ENCODE measurements at places on chromosomes 4 and X. TPM values are rescaled to one million over a fixed set of nuclear protein-coding genes. Genes with fewer than 3 reads are reported as not detected.

Gene TMEM131L
- 51.7 TPM for total RNA-seq

DNA sequence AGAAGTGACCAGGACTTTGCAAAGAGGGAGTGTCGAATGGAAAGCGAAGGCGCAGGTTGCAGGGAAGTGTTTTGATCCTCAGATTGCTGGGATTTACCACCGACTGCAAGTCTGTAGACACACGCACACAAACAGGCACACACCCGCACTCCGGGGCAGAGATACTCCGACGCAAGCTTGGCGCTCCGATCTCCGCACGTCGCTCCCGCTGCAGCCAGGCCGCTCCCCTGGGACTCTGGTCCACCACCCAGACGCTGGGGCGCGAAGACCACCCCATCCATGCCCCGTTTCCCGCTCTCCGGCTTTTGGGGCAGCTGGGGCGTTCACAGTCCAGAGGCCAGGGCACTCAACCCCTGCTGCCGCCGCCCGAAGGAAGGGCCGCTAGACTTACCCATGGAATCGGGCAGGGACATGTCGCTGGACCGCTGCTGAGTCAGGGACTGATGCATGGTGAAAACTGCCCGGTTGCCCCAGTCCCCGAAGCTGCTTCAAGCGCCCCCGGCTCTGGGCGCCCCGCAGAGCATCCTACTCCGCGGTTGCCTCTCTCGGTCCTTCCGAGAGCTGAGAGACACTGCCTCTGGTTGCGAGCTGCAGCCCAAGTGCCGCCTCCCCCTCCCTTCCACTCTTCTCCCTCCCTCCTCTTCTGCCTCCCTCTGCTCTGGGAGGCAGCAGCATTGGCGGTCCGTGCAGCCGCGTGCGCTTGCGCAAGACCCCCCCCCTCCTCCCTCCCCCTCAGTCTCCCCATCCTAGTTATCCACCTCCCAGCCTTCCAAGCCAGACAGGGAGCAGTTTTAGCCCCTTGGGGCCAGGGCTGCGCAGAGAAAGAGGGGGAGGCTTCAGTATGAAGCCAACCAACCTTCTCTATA, at the start of gene TMEM255A:
TMEM255A (minus strand) TSS at position 601 of the 866 bp plus-strand sequence; CDS start at position 449, 152 bp downstream.
- H3K27ac ChIP-seq: no peak within 1 kb of the TSS
- peaks cover 48% of the 10 kb centered on the region for H3K27me3 ChIP-seq
- H3K4me3 ChIP-seq: peak within 1 kb of the TSS; percentile 70
- H3K36me3 ChIP-seq: no peaks in the 10 kb centered on the region

DNA sequence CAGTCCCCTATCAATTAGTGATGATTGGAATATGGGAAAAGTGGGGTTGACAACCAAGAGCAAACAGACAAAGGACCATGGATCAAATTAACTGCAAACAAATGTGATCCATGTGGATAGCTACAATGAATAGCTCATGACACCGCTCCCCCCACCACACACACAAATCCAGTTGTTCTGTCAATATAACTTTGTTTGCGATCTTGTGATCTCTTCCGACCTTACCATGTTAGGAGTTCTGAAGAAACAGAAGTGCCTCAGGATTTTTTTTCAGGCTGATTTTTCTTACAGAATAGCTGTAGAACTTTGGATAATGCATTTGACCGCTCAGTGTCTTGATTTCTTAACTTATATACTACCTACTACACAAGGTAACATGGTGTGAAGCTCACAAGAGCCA, 116.6 kb downstream of the SH2D1A start:
- no peak overlapping the region for H3K4me3 ChIP-seq
- H3K27me3 ChIP-seq: no peaks in the 10 kb centered on the region

- H3K4me3 ChIP-seq: no peak overlapping the region
- no peaks in the 10 kb centered on the region for H3K27me3 ChIP-seq
- H3K27ac ChIP-seq: no peak overlapping the region
- DNase-seq: no peak
- no peaks in the 10 kb centered on the region for H3K36me3 ChIP-seq
- H3K4me1 ChIP-seq: no peaks in the 10 kb centered on the region
These were observed 164.3 kb downstream of the STPG2 start for GRCh38 chr4:97978791-97979488.

GRCh38 chr4:56463711-56464110, 3.7 kb upstream of the SRP72 start:
- H3K36me3 ChIP-seq: peaks cover 54% of the 10 kb centered on the region
- H3K4me3 ChIP-seq: no peak overlapping the region
- no peak overlapping the region for H3K27ac ChIP-seq
- no peak for DNase-seq
- H3K4me1 ChIP-seq: peaks cover 52% of the 10 kb centered on the region
- no peaks in the 10 kb centered on the region for H3K27me3 ChIP-seq

DNA sequence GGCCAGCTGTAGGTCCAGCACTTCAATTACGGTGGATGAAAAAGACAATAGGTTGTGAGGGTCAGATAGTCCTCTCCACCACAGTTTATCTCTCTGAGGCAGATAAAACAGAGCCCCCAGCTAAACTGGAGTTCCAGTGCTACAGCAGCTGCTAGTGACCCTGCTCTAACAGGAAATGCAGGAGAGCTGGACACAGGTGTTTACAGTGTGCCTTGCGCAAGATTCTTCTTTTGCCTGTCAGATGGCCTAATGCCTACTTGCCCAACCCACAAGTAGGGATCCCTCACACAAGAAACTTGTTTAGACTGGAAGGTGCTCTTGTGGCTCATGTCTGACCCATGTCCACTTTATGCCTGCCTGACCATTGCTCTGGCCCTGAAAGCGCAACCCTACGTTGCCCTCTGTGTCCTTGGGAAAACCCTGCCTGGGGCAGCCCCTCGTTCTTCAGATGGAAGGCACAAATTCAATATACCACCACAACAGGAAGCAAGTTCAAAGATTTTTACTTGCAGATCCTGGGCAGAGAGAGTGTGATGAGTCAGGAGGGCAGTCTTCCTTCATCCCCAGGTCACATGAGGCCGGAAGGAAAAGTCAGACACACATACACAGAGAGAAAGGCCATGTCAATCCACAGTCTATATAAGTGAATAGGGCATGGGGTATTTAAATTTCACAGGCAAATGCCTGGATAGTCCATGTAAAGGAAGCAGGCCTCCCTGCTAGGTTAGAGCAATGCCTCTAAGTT, 105.1 kb upstream of the ADGRL3 start:
- no peak overlapping the region for H3K27ac ChIP-seq
- DNase-seq: no peak
- no peaks in the 10 kb centered on the region for H3K36me3 ChIP-seq
- H3K4me3 ChIP-seq: no peak overlapping the region

- no peak overlapping the region for H3K27ac ChIP-seq
- no peak for DNase-seq
- H3K36me3 ChIP-seq: no peaks in the 10 kb centered on the region
- H3K4me3 ChIP-seq: no peak overlapping the region
- H3K4me1 ChIP-seq: peaks cover 3% of the 10 kb centered on the region
- H3K27me3 ChIP-seq: no peaks in the 10 kb centered on the region
These were observed 115.2 kb downstream of the FAM53A start for GRCh38 chr4:1568855-1569460.

Gene MTMR8
- total RNA-seq: 4.8 TPM

- no peak overlapping the region for H3K27ac ChIP-seq
- H3K36me3 ChIP-seq: no peaks in the 10 kb centered on the region
- no peak for DNase-seq
- no peak overlapping the region for H3K4me3 ChIP-seq
- H3K4me1 ChIP-seq: no peaks in the 10 kb centered on the region
- peaks cover 2% of the 10 kb centered on the region for H3K27me3 ChIP-seq
These were observed 188.8 kb upstream of the NOCT start for GRCh38 chr4:138826754-138827153.

- no peaks in the 10 kb centered on the region for H3K4me1 ChIP-seq
- no peaks in the 10 kb centered on the region for H3K36me3 ChIP-seq
- DNase-seq: no peak
These were observed 88.0 kb upstream of the MAGEB18 start for GRCh38 chrX:26050099-26050498.

DNA sequence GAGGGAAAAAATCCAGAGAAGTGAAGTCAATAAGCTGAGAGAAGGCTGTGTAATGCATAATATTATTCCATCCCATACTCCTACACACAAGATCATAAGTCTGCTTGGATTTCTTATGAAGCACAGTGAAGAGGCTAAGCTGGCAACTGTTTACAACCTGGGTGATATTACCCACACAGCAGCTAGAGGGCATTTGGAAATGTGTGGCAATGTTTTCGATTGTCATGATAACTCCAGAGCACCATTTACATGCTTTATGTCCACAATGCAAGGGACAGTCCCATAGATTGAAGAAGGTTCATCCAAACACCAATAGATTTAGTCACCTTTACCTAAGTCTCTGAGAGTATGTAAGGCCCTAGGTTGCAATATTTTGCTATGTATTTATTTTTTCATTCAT, 412.2 kb downstream of the PPP3CA start:
- H3K36me3 ChIP-seq: no peaks in the 10 kb centered on the region
- DNase-seq: peak; percentile 1
- H3K27me3 ChIP-seq: peaks cover 5% of the 10 kb centered on the region
- no peak overlapping the region for H3K27ac ChIP-seq

DNA sequence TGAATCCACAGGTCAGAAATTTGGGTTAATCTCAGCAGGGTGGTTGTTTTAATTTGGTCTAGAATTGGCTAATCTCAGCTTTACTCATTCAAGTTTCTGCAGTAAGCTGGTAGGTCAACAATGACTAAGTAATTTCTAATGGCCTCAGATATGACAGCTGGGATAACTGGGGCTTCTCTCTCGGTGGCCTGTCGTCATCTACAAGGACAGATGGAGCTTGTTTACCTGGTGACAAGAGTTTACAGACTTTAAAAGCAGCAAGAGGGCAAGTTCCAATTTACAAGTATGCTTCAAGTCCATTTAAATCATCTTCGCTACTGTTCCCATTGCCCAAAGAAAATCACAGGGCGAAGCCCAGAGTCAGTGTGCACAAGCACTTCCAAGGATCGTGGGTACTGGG, 453.9 kb downstream of the PDHA2 start:
- H3K27me3 ChIP-seq: no peaks in the 10 kb centered on the region
- no peaks in the 10 kb centered on the region for H3K4me1 ChIP-seq
- no peak overlapping the region for H3K27ac ChIP-seq
- H3K36me3 ChIP-seq: no peaks in the 10 kb centered on the region
- no peak for DNase-seq
- H3K4me3 ChIP-seq: no peak overlapping the region

GRCh38 chr4:5757091-5757490, 46.1 kb downstream of the EVC start:
- H3K27ac ChIP-seq: no peak overlapping the region
- H3K4me3 ChIP-seq: no peak overlapping the region
- H3K27me3 ChIP-seq: no peaks in the 10 kb centered on the region
- no peaks in the 10 kb centered on the region for H3K36me3 ChIP-seq

DNA sequence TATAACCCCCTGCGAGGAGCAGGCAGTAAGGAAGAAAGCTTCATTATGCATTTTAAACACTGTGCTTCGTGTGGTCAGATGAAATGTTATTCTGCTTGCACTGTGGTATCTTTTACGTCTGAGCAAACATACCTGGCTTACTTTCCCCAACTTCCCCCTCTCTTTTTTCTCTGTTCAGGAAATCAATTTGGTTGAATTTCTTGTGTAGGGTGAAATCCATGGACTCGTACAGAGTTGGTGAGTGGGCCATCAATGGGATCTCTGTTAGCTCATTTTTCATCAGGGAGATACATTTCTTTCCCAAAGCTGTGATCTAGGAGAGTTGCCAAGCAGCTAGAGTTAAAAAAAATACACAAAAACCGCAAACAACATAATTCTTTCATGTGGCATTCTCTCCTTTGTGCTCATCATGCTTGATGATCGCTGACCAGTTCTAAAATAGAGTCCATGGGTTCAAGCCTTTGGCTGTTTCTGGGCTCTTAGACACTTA, 98.5 kb downstream of the FRAS1 start:
- H3K36me3 ChIP-seq: no peaks in the 10 kb centered on the region
- DNase-seq: no peak
- no peak overlapping the region for H3K4me3 ChIP-seq
- H3K27ac ChIP-seq: no peak overlapping the region
- peaks cover 14% of the 10 kb centered on the region for H3K27me3 ChIP-seq
- no peaks in the 10 kb centered on the region for H3K4me1 ChIP-seq

- H3K4me3 ChIP-seq: no peak overlapping the region
- H3K4me1 ChIP-seq: no peaks in the 10 kb centered on the region
- DNase-seq: no peak
- H3K27ac ChIP-seq: no peak overlapping the region
These were observed 598.2 kb upstream of the NDST4 start for GRCh38 chr4:115711575-115711974.

Gene GLUD2
- 0.81 TPM for total RNA-seq

Gene IGBP1
- 45.1 TPM for total RNA-seq

DNA sequence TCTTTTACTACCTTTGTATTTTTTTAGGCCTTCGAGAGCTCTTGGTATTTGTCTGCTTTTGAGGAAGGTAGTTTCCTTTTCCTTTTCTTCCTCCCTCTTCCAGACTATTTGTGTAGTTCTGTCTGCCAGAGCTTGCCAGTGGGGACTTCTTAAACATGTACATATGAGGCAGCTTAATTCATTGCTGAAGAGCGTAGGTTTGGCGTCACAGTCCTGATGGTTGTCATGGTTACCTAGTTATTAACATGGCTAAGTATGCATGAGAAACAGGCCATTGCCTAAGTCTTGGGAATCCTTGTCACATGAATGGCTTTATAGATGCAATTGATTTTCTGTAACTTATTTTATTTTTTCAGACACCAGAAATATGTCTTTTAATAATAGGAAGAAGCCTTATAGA, 48.5 kb upstream of the ARMCX2 start:
- H3K27me3 ChIP-seq: no peaks in the 10 kb centered on the region
- no peaks in the 10 kb centered on the region for H3K36me3 ChIP-seq
- no peak overlapping the region for H3K27ac ChIP-seq
- H3K4me3 ChIP-seq: no peak overlapping the region
- no peaks in the 10 kb centered on the region for H3K4me1 ChIP-seq

Gene WNK3
- 0.47 TPM for total RNA-seq

Gene REST
- 41.2 TPM for total RNA-seq

GRCh38 chr4:125243789-125244397, 70.9 kb upstream of the FAT4 start:
- H3K27me3 ChIP-seq: no peaks in the 10 kb centered on the region
- no peak for DNase-seq
- H3K4me1 ChIP-seq: no peaks in the 10 kb centered on the region
- no peak overlapping the region for H3K27ac ChIP-seq
- no peak overlapping the region for H3K4me3 ChIP-seq

Gene DNAAF6
- total RNA-seq: not detected

GRCh38 chr4:166726832-166727231, 507.5 kb downstream of the SPOCK3 start:
- H3K4me3 ChIP-seq: no peak overlapping the region
- H3K27me3 ChIP-seq: no peaks in the 10 kb centered on the region
- no peaks in the 10 kb centered on the region for H3K4me1 ChIP-seq
- no peaks in the 10 kb centered on the region for H3K36me3 ChIP-seq
- no peak overlapping the region for H3K27ac ChIP-seq

DNA sequence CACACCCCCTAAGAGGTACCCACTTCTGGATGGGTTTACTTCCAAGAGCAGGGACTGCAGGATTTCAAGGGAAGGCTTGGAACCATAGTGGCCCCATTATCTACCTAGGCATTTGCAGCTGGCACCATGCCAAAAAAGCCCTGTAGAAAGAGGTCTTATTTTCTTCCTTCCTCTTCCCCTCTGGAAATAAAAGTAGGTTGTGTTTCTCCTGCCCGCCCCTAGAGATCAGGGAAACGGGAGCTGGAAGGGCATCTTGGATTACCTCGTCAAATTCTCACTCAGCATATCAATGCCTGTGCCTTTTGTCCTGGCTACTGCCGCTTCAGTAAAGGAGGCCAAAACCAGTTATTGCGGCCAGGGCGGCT, 1.6 kb downstream of the SCD5 start:
- DNase-seq: no peak
- H3K36me3 ChIP-seq: no peaks in the 10 kb centered on the region
- peaks cover 43% of the 10 kb centered on the region for H3K27me3 ChIP-seq
- H3K4me3 ChIP-seq: peak overlapping the region; percentile 63
- peaks cover 16% of the 10 kb centered on the region for H3K4me1 ChIP-seq

- H3K36me3 ChIP-seq: no peaks in the 10 kb centered on the region
- peaks cover 27% of the 10 kb centered on the region for H3K27me3 ChIP-seq
- peaks cover 14% of the 10 kb centered on the region for H3K4me1 ChIP-seq
- no peak overlapping the region for H3K4me3 ChIP-seq
- no peak for DNase-seq
- H3K27ac ChIP-seq: no peak overlapping the region
These were observed 32.3 kb upstream of the BBS12 start for GRCh38 chr4:122700178-122700725.
